MCF 10A (cell line): ENCODE measurements at places on chromosomes 7 and 10. TPM values are rescaled to one million over a fixed set of nuclear protein-coding genes. Genes with fewer than 3 reads are reported as not detected.

SLC26A5 gene
- not detected in 2 replicates for total RNA-seq

CADPS2 gene
- total RNA-seq = 7.4 and 10.1 TPM in 2 replicates

- peak; percentile 58 for DNase-seq
Measured at GRCh38 chr10:24920907-24921881, 31.2 kb downstream of the PRTFDC1 start.

GRCh38 chr7:39125846-39126245, 148.1 kb downstream of the POU6F2 start:
- DNase-seq = no peak

GRCh38 chr10:44460416-44460815, 75.5 kb upstream of the CXCL12 start:
- DNase-seq = peak; percentile 37

DNA sequence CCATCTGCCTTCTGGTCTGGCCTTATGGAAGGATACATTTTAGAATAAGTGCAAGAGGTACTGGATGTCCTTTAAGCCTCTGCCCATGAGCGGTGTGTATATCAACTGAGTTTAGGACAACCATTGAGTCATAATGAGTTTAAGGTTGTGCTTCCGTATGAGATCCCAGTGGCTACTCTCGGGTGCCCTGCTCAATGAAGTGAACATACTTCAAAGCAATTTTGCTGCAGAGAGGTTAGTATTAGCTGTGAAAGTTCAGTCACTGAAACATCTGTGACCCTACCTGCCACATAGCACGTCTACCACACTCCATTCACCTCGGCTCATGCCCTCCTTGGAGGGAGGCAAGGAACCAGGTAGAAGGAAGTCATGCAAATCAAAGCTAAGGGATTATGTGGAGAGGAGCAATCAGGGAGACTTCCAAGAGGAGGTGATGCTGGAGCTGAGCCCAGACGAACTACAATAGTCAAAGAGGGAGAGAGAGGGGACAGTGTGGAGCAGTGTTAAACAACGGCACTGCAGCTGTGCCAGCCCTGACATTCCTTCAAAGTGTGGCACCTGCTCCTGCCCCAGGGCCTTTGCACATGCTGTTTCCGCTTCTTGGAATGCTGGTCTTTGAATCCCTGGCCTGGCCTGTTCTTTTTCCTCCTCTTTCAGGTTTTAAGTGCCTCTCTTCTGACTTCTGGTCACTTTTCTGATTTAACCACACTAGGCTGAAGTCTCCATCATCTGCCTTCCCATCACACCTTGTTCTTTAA, 25.4 kb downstream of the BTBD16 start:
- DNase-seq = no peak

GRCh38 chr10:78923647-78924318, 145.0 kb upstream of the ZMIZ1 start:
- no peak for DNase-seq
